ENCODE measurements at places on chromosomes 11 and 22.

DNA sequence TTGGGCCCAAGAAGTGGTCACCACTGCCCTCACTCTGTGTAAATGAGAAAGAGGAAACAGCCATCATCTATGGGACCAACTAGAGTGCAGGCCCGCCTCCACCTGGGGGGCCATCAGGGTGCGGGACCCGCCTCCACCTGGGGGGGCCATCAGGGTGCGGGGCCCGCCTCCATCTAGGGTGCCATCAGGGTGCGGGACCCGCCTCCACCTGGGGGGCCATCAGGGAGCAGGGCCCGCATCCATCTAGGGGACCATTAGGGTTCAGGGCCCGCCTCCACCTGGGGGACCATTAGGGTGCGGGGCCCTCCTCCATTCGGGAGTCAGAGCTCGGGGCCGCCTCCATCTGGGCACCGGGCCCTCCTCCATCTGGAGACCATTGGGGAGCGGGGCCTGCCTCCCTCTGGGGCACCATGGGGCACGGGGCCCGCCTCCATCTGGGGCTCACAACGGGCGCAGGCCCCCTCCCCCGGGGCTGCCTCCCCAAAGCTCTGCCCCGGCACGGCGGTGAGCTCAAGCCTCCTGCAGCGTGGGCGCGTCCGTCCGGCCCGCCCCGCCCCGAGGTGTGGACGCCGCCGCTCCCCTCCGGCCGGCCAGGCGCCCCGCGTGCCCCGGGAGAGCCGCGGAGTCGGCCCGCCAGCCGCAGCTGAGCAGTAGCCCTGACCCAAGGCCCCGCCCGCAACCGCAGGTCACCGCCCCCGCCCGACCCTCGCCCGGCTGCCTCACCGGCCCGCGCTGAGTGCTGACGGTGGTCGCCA is 512 bp downstream of the TOLLIP start:
- DNase-seq = no peak

- DNase-seq = no peak
These were observed 11.0 kb downstream of the SLC29A2 start for GRCh38 chr11:66360406-66361073.

DNA sequence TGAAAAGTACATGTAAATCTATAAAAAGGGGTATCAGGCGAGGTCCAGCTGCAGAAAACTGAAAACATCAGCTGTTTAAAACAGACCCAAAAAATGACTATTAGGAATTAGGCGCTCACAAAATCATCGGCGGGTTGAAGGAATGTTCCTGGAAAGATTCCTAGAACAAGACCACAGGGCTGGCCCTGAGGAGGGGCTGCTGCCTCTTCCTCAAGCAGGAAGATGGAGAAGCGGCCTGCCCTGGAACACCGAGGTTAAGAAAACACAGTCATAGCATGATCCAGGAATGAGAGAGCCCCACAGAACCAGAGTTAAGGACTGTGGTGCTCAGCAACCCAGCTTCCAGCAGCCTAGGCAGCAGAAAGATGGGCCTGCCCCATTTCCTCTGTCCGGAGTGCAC is 78.4 kb downstream of the C11orf91 start:
- no peak for DNase-seq

DNA sequence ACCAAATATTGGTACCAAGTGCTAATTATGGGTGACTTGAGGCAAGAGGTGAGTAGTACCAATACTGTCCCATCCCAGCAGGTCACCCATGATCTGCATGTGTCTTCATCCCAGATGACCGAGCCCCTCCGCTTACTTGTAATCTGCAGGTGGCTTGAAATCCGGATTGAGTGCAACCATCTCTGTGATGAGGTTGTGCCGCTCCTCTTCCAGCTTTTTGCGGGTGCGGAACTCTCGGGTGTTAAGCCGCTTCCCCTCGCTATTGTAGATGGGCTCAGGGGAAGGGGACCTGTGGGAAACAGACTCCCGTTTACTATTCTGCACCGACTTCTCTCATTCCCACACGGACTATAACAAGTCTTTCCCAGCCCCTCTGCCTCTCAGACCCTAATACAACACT is 8.2 kb downstream of the SF1 start:
- no peak for DNase-seq

All from HS-27A (cell line).